ENCODE measurements at places on chromosomes 12 and 14.

DNA sequence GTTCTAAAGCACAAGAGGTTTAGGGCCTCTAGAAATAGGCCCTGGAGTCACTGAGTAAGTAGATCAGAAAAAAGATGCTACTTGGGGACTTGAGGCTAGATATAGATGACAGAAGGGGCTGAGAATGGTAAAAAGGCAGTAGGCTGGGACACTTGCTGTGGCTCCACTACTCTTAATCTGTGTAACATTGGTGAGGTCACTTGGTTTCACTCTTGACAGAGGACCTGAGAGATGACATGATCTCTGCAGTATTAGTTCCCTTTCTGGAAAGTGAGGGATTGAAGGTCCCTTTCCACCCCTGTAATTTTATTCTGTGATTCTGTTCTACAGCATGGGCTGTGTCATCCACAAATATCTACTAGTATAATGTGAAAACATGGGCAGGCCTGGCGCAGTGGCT is 39.7 kb downstream of the MAPKAPK5 start:
- DNase-seq, result no peak

- DNase-seq, result no peak
Measured at GRCh38 chr14:66088656-66089055, 397.5 kb upstream of the CCDC196 start.

DNA sequence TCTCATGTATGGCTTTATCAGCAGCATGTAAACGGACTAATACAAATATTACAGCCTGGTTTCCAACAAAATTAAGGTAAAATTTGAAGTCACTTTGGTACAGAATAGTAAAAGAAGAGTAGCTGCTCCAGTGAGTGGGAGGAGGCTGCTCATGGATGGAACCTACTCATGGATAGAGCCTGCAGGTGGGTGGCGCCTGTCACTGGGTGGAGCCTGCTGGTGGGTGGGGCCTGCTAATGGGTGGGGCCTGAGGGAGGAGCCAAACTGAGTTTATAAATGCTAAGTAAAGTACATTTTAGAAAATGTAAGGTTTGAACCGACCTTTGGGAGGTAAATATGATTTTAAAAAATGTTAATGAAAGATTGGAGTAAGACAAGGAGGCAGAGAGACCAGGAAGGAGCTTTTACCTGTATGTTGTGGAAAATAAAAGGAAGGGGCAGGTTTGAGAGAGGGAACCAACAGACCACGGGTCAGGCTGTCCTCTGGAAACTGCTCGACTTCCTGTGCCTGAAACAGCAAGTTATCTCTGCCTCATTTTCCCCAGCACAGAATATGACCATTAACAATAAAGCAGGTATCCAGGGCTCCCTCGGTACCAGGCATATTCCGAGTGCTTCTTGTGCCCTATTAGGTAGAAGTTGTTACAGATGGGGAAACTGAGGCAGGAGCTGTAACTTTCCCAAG is 55.9 kb upstream of the SEL1L start:
- no peak for DNase-seq

- no peak for DNase-seq
Measured at GRCh38 chr14:38342803-38343202, 86.9 kb upstream of the CLEC14A start.
